ENCODE measurements at places on chromosomes 12 and 14.
A peak's percentile ranks its signal among the peaks of the same experiment; 100 is the strongest.

DNA sequence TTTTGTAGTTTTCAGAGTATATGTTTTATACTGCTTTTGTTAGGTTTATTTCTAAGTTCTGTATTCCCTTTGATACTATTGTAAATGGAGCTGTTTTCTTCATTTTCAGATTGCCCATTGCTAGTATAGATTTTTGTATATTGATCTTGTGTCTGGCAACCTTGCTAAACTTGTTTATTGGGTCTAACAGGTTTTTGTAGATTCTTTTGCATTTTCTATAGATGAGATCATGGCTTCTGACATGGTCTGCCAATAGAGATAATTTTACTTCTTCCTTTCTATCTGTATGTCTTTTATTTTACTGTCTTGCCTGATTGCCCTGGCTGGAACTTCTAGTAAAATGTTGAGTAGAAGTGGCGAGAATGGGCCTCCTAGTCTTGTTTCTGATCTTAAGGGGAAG, 40.3 kb downstream of the ANKRD9 start:
- no peak for DNase-seq

DNA sequence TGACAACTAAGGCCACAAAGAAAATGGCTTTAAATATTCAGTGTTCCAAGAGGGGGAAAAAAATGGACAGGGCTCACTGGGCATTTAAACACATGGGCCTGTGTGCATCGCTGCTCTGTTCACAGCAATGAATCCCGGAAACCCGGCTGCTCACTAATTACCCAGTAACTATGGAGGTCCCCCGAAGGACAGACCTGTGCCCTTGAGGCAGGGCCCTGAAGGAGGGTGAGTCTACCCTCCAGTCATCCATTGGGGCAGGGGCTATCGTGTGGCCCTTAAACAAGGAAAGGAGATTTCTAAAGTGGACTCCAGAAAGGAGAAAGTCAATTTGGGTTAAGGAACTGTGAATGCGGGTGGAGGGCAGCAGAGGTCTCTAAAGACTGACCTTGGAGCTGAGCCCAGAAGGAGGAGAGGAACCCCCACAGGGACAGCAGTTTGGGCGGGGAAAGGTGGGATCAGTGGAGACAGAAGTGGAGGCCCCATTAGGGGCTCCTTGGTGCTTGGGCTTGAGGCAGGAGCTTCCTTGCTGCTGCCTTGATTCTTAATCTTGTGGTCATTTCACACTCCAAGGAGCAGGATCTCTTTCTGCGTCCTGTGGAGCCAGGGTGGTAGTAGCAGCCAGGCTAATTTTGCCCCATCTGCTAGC, 1.4 kb upstream of the CLMN start:
- DNase-seq: no peak

GRCh38 chr14:51862860-51863259, 2.4 kb downstream of the GNG2 start:
- no peak for DNase-seq

GRCh38 chr14:23071244-23071920, 14.1 kb upstream of the CDH24 start:
- DNase-seq: peak; percentile 87

GRCh38 chr14:94001016-94001415, 3.9 kb downstream of the CCDC197 start:
- no peak for DNase-seq

GRCh38 chr12:93441081-93441616, 598 bp downstream of the UBE2N start:
- no peak for DNase-seq

- DNase-seq: no peak
Measured at GRCh38 chr12:5184186-5184585, 140.5 kb downstream of the KCNA5 start.

GRCh38 chr12:19238540-19238939, 109.0 kb downstream of the PLEKHA5 start:
- no peak for DNase-seq

GRCh38 chr14:30221546-30221945, 293.9 kb upstream of the PRKD1 start:
- no peak for DNase-seq

DNA sequence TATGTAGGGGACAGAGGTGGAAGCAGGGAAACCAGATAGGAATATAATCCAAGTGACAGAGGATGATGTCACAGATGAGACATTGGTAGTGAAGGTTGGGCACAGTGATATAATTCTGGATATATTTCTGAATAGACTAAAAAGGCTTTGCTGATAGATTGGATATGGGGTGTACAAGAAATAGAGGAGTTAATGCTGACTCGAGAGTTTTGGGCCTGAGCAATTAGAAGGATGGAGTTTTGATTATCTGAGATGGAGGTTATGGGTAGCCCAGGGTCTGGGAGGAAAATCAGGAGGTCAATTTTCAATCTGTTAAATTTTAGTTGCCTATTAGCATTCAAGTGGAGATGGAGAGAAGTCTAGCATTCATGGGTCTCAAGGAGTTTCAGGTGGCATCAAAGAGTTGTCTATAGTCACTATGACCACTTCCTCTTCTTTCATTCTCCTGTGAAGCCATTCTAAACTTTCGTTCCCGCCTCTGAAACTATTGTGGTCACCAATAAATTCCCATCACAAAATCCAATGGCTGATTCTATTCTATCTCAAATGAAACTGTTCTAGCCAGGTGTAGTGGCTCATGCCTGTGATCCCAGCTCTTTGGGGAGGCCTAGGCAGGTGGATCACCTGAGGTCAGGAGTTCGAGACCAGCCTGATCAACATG, 10.6 kb upstream of the ANO6 start:
- DNase-seq: no peak

DNA sequence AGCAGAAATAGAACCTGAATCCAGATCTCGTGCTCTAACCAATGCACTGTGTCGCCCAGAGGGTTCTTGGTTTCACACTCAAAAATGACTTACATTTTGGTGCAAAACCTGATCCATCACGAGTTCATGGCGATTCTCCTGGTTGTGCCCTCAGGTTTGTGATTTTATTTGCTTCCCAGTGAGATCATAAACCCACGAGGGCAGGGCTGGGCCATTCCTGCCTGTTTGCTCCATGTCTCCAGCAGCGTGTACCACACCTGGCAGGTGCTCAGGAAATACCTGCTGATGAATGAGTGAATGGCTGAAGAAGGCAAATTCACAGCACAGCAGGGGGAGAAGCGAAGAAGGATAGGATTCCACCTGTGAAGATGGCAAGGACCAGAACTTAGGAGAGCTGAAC, 9.4 kb downstream of the ACACB start:
- no peak for DNase-seq

- DNase-seq: no peak
Measured at GRCh38 chr14:84112589-84112988, 1417.4 kb upstream of the FLRT2 start.

DNA sequence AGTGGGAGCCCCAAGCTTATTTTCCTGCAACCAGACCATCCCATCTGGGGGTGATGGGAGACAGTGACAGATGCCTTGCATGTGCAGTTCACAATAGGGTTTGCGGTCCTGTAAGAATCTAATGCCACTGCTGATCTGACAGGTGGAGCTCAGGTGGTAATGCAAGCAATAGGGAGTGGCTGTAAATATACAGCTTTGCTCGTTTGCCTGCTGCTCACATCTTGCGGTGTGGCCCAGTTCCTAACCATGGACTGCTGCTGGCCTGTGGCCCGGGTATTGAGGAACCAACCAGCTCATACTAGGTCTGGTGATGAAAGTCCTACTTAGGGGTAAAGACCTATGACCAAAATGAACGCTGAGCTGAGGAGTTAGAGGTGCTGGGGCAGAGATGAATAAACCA, 36.1 kb upstream of the CCDC88C start:
- DNase-seq: no peak

DNA sequence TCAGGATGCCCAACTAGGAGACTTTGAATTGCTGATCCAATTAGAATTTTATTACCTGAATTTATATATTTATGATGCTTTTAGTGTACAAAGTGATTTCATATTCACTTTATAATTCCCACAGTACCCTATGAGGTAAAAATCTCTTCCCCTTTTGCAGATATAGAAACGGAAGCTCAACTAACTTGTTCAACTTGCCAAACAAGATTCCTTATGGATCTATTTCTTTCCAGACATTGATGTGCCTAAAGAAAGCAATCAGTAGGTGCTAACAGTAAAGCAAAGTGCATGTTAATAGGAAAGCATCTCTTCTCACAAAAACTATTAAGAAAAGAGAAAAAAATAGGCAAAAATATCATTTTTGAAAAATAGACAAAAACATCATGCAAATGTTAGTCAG, 65.9 kb upstream of the PPP1R12A start:
- no peak for DNase-seq

- no peak for DNase-seq
Measured at GRCh38 chr12:119399301-119399700, 64.8 kb downstream of the CCDC60 start.

DNA sequence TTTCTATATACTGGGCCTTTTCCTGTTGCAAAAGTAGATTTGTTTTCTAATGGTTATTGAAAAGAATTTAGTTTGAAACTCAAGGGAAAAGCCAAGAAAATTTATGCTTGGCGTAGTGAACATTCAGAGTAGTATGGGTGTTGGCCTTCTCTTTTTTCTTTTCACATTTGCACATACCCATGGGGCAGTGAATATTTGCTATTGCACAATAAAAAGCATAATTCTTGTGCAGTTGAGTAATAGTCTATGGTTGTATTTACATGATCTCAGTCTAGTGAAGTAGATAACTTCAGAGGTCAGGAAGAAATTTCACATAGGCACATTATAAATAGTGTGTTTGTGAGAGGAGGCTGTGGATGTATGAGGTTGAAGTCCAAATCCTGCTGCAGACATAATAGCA, 158.1 kb downstream of the FLRT2 start:
- DNase-seq: no peak

GRCh38 chr12:111691262-111691661, 5.4 kb downstream of the ACAD10 start:
- no peak for DNase-seq

- no peak for DNase-seq
Measured at GRCh38 chr14:31118892-31119291, 88.7 kb downstream of the HECTD1 start.

GRCh38 chr12:1573960-1574864, 20.2 kb downstream of the FBXL14 start:
- no peak for DNase-seq

DNA sequence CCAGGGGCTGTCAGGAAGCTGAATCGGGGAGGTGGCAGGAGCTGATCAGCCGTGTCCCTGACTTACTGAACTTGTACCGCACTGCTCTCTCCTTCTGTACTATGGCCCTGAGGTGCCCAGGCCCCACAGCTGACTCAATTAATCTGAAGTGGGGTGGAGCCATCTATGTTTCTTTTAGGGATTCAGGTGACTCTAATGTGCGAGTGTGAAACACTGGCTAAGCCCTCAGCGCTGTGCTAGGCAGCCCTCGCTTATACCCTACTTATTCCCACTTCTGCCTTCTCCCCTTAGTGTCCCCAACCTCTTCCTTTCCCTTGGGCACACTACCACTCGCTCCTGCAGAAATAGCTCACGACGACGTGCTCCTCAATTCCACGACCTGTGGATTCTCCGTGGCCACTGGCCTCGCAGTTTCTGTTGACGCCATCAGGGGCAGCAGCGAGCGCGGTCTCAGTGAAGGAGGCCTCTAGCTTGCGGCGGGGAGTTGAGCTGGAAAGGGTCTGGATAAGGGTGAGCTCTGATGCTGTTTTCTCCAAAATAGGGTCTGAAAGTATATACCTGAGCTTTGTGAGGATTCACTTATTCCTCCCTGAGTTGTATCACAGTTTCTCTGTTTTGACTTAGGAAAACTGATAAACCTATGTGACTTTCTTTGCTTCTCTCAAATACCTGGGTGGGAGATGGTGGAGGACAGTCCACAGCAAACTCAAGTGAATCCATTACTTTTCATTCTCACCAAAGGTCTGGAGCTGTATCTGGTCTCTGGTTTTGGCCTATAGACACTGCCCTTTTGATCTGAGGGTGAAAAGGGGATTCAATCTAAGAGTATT, 167.6 kb downstream of the SLC41A2 start:
- DNase-seq: no peak

- DNase-seq: no peak
Measured at GRCh38 chr14:67357969-67358354, 1.6 kb downstream of the ATP6V1D start.

- DNase-seq: no peak
Measured at GRCh38 chr12:131250028-131250950, 296.6 kb downstream of the ADGRD1 start.

DNA sequence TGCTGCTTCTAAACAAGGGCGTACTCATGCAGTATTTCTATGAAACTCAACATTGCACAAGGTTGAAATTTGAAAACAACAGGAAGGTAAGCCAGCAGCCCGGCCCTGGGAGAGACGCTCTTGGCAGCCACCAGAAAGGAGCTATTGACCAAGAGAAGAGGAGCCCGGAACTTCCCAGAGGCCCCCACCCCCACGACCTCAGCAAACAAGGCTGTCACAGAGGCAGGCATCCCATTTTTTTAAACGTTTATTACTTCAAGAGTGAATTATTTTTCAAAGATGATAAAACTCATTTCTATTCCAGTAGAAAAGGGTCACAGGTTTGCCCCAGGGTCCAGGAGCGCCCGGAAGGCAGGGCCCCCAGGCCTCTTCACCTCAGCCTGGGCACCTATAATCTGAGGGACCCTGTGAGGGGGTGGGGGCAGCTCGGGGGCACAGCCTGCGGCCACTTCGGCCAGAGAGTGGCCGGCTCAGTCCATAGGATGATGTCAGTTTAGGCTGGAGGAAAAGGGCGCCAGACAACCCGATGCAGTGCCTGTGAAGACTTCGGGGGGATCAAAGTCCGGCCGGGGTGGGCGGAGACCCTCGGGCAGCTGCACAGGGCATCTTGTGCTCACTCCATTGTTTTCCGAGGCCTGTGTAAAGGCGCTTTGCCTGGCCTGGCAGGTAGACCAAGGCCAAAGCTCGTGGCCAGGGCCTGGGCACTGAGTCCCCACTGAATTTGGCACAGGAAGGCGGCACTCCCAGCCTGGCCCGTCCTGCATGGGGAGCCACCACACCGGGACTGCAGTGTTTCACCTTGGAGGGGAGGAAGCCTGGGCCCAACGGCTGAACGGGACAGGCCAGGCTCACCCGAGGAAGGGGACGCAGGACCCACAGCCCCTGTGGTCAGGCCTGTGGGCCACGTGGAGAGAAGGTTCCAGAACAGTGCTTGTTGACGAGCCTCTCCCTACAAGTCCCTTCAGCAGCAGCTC, 86.0 kb downstream of the SCARB1 start:
- no peak for DNase-seq

DNA sequence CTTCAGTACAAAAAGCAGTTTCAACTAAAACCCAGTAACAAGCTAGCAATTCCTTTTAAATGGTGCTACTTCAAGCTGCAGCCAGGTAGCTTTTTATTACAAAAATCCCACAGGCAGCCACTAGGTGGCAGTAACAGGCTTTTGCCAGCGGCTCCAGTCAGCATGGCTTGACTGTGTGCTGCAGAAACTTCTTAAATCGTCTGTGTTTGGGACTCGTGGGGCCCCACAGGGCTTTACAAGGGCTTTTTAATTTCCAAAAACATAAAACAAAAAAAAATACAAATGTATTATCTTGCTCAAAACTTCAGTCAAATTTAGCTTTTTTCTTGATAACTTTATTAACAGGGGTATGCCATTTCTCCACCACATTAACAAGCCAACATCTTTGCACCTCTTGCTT, 3.6 kb upstream of the CLEC4E start:
- DNase-seq: peak; percentile 22

Data from HFF-Myc (cell line).